ENCODE measurements at places on chromosomes 7 and 10.

DNA sequence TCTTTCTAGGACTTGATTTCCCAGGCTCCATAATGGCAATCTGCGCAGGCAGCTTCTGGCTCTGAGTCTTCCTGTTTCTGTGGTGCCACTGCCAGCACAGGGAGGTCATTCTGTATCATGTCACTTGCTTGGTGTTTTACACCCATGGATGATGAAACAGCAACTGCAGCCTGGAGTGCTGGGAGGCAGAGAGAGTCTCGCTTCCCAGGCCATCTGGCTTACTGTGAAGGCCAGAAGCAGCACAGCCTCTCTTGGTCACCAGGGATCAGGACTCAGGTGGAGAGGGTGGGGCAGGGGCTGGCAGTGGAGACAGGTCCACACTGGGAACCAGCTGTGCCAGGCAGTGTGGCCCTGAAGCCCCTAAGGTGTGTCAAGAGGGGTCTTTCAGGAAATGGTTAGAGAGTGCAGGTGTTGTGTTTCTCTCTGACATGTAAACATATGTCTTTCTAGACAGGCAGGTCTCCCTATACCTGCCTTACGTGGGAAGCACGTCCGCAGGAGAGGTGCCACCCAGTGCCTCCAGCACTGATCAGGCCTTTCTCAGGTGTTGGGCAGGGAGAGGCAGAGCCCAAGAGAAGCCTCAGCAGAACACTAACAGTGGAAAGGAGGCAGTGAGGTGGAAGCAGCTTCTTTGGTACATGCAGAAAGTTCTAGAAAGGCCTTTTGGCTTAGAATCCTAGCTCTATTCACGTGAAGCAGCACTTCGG lies 71.4 kb downstream of the INSIG1 start:
- no peak for DNase-seq

DNA sequence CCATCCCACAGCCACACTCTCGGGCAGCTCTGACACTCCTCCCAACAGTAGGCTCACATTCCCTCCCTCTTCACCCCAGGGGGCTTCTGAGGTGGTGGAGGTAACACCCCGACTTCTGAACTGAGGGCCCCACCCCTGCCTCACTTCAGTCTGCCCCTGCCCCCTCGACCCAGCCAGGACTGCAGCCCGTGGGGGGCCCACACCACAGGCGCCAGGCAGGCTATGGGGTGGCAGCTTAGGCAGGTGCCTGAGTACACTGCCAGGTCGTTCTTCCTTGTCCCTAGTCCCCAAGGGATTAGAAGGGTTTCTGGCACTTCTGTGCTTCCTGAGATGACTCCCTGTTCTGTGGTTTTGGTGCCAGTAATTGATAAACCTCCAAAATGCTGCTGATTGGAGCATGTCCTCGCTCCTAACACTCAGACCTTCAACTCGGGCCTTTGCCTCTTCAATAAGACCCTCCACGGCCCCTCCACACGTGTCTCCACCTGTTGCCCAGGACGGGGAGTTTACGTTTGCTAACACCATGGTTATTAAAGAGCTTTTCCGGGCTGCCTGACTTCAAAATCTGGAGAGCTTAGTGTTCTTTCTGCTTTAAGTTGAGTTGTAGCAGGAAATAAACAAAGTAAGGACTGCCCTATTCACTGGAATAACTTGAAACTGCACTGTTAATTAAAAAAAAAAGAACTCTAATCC lies 23.8 kb upstream of the LARP4B start:
- DNase-seq: no peak

DNA sequence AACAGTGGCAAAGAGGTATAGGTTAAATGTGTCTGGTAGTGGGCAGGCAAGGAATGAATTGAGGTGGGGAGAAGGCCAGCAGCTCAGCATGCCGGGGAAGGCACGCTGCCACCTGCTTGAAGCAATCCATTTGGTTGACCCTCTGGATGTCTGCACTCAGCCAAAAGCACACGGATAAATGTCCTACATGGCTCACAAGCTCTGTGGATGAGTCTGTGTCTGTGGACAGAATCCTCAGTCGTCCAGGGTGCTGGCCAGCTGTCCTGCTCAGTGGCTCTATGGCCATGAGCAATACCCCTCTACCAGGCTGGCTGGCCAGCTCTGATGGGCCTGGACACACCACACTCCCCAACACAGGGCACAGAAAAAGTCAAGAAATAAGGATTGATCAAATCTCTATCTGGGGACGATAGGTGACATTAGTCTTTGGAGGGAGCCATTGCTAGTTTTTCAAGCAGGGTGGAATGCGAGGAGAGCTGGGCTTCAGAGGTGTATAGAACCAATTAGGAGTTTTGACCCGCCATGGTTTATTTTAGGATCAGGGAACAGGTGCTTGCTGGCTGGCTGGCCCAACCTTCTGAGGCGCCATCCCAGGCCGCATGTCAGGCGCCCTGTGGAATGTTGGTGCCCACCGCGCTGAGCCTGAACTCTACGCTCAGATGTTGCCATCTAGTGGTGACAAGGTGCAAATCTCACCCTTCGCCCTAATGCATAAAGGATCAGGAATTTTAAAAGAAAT lies 493.4 kb downstream of the TNS3 start:
- no peak for DNase-seq

- no peak for DNase-seq
Observed at GRCh38 chr7:50393076-50393475, 57.1 kb downstream of the FIGNL1 start.

GRCh38 chr10:96188916-96189315 lies 58.8 kb downstream of the ZNF518A start:
- no peak for DNase-seq

DNA sequence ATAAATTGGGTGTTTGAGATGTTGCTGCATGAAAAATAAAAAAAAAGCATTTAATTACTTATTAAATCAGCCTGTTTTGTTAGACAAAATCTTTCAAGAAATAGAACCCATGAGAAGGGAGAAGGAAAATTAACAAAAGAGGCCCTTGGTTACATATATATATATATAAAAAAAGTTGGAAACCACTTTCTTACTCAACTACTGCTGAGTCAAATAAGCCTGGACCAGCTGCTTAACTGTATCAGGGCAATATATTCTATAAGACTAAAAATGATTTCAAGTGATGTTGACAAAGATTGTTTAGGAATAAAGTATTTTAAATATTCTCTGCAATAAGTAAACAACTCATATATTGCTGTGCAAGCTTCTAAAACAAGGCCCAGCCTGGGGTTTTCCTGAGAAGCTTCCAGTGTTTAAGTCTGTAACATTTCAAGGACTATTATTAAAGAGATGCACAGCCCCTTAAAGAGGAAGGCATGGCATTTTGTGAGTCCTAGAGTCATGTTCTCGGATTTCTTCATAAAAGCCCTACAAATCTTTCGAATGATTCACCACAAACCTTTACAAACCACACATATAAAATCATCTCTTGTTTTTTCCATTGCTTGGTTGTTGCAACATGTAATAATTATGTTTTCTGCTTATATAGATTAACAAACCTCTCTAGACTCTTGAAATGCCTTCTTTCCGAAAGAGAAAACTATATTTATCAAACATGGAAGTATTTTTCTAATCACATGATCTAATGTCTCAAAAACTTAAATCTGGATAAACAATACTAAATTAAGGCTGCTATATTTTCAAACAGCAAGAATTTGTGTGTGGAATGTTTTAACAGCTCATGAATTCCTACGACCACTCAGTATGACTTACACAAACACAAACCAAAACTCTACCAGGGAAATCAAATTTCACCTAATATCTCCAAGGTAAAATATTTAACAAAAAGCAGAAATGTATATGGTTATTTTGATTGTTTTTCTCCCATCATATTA lies 14.3 kb downstream of the JAZF1 start:
- peak; percentile 73 for DNase-seq

Data from skeletal muscle cell (primary cell).